ENCODE measurements at places on chromosomes 2 and 18.

DNA sequence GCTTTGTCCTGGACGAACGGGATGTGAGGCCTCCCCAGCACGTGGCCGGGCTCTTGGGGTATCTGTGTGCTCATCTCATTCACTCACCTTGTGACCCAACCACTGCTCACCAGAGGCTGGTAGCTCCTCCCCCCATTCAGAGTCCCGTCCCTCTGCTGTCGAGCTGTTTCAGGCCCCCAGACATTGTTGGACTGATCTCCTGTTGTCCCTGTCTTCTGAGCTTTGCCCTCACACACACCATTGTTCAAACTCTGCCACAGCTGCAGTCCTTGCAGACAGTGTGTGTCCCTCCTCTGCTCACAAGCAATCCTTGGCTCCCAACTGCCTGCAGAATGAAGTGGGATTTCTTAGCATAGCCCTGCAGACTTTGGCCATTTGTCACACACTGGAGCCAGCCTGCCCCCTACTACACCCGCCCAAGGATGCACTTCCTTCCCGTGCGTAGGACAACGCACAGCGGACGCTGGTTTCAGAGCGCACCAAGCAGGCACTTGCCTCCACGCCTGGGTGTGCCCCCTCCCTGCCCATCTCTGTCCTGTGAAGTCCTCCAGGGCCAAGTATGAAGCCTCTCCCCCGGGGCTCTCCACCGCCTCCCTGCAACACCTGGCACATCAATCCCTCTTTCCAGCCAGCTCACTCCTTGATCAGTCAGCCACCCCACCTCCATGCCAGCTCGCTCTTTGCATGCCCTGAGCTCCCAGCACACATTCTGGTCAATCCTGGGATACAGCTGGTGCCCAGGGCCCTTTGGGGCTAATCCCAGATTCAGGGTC lies 16.5 kb upstream of the PRLH start:
- no peak for DNase-seq

DNA sequence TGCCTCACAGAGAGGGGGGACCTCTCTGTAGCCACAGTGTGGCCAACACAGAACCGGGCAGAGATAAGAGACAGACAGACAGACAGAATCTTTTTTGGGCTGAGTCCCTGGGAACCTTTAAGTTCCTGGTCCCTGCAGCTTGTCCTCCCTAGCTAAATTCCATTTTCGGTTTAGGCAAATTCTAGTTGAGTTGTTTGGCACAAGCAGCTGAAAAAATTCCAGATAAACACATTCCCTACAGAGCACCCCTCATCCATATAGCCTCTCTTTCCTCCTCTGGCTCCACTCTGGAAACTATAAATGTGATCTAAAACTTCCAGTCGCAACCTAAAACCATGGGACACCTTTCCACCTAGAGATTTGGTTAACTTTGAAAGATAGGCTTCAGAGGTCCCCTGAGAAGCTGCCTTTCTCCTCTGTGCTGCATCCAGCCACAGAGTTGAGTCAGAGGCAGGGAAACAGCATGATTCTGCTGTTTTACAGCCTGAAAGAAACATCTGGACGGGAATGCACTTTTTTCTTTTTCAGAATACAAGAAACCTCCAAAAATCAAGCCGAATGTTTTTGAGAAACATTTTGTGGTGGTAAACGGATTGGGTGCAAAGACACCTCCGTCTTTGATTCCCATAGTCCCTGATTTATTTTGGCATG lies 30.9 kb downstream of the SLC4A3 start:
- no peak for DNase-seq

DNA sequence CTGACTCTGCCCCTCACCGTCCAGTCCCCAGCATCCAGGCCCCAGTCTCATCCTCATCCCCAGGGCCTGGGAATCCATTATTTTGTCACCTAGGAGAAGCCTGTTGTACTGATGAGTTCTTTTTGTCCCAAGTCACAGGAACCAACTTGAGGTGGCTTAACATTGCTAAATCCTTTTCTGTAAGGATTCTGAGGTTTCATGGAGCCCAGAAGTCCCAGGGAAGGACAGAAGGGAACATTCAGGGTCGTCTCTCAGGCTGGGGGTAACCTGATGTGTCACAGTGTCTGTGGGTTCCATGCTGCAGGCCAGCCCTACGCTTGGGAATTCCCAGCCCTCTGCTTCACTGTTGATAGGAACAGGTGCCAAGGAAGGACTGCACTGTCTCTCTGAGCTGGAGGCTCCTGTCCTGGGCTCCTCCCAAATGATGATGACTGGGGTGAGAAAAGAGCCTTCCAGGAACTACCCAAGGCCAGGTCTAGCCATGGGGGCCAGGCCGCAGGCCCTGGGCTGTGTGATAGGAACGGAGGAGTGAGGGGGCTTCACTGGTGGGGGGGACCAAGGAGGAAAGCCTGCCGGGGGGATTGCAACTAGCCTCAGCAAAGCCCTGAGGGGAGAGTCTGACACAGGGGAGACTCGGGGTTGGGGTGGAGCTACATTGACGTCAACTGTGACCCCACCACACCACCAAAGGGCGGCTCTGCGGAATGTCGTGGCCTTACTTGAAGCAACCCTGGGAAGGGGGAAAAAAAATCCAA lies 145.7 kb downstream of the SMAD7 start:
- no peak for DNase-seq

- no peak for DNase-seq
Measured at GRCh38 chr2:23203383-23203782, 181.6 kb upstream of the KLHL29 start.

DNA sequence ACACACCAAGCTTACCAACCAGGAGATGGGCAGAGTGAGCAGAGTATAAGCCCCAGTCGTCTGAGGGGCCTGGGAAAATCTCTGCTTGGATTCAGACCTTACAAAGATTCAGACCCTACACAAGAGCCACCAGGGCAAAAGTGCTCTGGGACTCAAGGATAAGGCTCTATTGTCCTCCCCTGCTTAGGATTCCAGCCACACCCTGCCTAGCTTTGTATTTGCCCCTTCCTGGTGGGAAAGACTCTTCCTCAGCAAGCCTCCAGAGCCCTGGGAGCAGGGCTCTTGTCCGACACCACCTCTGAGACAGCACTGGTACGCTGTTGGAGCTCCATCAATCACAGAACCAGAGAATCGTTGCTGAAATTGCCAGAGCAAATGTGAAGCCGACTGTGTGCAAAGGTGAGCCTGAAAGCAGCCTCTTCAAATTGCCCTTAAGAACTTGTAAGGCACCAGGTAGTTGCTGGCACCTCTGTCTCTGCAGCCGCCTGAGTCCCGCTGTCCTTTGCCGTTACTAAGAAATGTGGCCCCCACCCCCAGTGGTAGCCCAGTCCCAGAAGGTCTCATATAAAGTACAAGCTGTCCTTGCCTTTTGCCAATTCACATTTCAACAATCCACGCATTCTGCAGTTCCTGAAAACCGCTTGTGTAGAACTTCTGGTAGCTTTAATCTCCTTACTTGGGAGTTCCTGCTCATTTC lies 148.7 kb downstream of the CTIF start:
- DNase-seq, result no peak

DNA sequence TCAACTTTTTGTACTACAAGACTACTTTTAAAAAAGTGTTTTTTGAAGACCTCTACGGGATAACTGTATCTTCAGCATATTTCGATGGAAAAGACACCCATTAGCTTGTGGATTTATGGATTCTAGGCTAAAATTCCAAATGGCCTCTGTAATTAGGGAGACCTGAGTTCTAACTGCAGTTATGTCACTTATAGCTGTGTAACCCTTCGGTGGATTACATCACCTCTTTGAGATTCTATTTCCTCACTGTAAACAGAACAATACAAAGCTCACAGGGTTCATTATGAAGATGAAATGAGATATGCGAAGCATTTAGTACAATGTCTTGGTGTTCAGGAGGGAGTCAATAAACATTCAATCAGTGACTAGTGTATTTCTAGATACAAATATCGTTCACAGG lies 24.2 kb downstream of the LMAN2L start:
- no peak for DNase-seq

- DNase-seq, result no peak
Measured at GRCh38 chr18:7742224-7742623, 175.1 kb downstream of the PTPRM start.

DNA sequence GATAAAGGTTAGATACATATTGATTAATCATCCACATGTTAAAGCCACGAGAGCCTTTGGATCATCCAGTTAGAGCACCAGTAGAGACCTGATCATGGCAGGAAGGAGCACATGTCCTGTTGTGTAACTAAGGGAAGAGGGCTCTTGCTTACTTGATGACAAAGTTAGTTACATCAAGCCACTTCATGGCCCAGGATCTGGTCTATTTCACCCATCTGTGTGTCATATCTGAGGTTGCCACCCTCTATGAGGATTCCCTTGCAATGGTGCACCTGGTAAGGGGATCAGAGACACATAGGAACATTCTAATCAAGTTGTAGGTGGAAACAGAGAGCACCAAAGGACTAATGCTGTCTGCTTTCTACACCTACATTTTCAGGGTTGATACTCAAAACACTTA lies 6.7 kb downstream of the ANKAR start:
- no peak for DNase-seq

- DNase-seq, result no peak
Measured at GRCh38 chr2:118842661-118843482, 4.6 kb downstream of the EN1 start.

- no peak for DNase-seq
Measured at GRCh38 chr2:205358351-205358815, 323.9 kb upstream of the NRP2 start.

- no peak for DNase-seq
Measured at GRCh38 chr18:41009926-41010325, 945.1 kb upstream of the PIK3C3 start.

DNA sequence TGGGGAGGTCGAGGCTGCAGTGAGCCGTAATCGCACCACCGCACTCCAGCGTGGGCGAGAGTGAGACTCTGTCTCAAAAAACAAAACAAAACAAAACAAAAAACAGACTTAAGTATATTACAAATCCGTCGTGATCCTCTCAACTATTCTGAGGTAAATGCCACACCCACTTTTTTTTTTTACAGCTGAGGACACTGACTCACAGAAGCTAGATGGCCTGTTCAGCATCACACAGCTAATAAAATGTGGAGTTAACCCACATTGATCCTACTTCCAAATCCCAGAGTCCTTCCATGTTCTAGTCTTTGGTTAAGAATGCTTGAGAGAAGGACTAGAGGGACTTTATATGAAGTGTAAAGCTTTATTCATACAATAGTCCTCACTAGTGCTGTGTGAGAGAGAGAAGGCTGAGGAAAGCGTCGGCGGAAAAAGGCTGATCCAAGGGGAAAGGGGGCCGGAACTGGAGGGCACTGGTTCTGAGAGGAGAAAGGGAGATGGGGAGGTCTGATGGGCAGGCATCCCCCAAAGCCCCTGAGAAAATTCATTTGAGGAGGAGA lies 627 bp downstream of the RNF25 start:
- no peak for DNase-seq

GRCh38 chr2:54724560-54725342 lies 1.3 kb downstream of the EML6 start:
- no peak for DNase-seq

DNA sequence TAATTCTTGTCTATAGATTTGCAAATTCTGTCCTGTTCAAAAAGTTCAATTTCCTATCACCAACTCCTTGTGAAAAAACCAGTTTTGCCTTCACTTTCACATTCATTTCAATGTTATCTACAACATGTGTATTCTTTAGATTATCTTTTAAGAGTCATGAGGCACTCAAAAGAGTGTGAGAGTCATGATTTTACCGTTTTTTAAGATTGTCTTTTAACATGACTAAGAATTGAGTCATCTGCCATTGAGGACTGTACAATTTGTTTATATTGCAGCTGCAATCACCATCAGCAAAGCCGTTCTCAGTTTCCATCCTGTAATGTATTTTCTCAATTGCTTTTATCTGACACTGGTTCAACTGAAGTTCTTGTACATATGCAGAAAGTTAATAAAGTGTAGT lies 275.8 kb downstream of the LNPK start:
- no peak for DNase-seq

DNA sequence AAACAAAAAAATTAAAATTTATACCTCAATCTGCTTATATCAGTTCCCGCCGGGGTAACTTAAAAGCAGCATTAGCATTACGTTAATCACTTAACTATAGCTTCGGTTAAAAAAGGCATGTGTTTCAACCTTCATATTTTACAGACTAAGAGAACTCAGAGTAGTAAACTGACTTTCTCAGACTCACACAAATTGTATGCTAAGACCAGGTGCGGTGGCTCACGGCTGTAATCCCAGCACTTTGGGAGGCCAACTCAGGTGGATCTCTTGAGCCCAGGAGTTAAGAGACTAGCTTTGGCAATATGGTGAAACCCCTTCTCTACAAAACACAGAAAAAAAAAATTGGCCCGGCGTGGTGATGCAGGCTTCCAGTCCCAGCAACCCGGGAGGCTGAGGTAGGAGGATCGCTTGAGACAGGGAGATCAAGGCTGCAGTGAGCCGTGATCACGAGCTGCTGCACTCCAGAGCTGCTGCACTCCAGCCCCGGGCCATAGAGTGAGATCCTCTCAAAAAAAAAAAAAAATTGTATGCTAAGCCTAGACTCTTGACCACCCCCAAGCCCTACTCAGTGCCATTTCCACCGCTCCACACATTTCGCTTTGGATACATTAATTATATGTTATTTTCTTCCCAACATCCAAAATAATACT lies 2.4 kb downstream of the HNRNPLL start:
- DNase-seq, result no peak

- no peak for DNase-seq
Measured at GRCh38 chr2:48227617-48228344, 302.2 kb upstream of the STON1 start.

DNA sequence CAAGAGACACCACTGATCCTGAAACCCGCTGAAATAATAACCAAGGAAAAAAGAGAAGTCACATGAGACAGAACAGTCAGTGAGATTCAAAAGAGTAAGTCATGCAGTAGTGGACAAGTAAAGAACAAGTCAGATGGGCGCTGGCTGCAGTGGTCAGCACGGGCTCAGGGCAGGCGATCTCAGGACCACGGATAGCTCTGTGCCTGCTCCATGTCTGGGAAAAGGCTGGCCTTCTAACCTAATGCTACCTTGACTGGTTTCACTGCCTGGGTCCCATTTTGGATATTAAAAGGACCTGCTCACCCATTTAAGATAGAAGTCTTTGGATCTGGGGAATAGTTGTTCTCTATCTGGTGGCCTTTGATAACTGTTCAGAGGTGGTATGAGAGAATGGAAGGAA lies 61.7 kb upstream of the LCLAT1 start:
- DNase-seq, result no peak

GRCh38 chr2:64488050-64488974 lies 34.4 kb downstream of the LGALSL start:
- peak; percentile 75 for DNase-seq

DNA sequence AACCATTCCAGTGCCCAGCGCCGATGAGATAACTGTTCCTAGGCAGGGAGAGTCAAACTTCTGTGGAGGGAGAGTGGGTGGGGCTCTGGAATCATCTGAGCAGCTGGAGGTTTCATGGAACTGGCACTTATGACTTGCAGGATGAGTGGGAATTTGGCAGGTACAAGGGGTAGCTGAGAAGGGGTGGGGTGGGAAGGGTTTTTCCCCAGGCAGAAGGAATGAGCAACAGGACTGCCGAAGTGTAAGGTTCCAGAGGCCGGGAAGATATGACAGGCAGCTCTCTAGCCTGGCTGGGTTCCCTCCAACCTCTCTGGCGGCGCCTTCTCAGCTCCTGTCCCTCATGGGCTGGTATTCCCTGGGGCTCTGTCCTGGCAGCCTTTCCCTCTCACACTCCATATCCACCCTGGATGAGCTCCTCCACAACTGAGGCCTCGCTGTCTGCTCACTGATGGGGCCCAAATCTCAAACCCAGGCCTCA lies 2.5 kb upstream of the TET3 start:
- no peak for DNase-seq

- DNase-seq, result no peak
Measured at GRCh38 chr2:168375195-168375798, 80.8 kb upstream of the CERS6 start.
